ENCODE measurements at places on chromosomes 2 and 18.
A peak's percentile ranks its signal among the peaks of the same experiment; 100 is the strongest.

GRCh38 chr2:111919794-111920608, 21.6 kb downstream of the MERTK start:
- DNase-seq = no peak

DNA sequence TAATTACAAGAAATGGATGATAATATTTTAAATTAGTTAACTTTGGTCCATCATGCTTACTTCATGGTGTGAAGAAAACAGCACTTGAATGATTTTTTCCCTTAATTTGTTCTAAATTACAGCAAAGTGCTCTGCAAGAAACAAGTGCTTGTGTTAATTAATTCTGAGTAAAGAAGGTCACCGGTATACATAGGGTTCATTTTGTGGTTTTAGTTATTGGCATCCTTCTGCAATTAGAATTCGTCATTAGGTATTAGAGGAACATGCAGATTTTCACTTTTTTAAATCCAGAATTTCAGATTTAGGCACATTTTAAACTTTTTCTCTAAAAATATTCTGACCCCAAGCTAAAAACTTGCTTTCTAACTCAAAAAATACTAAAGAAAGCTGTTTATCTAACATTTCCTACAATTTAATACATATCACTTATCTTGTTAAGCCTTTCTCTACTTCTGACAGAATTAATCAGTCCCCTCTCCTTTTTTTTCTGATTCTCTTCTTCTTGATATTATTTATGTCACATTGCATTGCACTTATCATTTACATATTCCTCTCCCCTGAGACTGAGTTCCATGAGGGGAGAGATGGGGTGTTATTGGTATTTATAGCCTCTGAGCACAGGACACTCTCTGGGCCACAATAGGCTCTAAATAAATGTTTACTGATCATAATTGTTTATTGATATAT, 129.2 kb downstream of the PLA2R1 start:
- no peak for DNase-seq

DNA sequence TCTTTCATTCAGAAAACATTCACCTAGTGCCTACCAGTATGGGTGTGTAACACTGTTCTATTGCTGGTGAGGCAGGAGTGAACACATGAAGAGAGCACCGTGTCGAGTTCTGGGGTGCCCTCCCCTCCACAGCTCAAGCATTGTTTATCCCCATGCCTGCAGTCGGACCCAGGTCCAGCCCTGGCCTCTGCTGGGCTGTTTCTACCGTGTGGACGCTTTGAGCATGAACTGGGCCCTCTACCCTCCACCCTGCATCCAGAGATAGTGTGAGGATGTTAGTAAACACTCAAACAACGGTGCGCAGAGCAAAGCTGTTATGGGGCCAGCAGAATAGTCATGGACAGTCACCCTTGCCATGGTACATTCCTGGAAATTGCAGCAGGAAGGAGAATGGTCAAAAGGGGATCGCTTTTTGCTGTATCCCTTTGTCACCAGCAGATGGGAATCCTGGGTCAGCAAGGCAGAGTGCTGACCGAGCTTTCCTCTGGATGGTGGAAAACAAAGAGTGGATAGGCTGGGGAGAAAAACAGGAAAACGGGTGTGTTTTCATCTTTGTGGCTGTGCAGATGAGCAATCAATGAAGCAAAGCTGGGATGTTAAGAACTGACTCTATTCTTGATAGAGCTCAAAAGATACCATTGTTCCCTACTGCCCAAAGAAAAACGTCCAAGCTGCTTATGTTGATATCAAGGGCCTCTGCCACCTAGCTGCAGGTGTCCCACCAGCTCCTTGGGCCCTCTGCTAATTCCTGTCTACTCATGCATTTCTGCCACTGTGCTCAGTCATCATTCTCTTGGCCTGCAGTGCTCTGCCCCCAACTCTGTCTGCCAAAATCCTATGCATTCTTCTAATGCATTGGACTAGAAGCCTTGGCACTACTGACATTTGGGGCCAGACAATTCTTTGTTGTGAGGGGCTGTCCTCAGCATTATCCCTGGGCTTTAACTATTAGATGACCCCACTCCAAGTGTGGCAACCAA, 38.7 kb downstream of the REEP1 start:
- no peak for DNase-seq

GRCh38 chr2:126910637-126911036, 11.9 kb downstream of the TEX51 start:
- no peak for DNase-seq

DNA sequence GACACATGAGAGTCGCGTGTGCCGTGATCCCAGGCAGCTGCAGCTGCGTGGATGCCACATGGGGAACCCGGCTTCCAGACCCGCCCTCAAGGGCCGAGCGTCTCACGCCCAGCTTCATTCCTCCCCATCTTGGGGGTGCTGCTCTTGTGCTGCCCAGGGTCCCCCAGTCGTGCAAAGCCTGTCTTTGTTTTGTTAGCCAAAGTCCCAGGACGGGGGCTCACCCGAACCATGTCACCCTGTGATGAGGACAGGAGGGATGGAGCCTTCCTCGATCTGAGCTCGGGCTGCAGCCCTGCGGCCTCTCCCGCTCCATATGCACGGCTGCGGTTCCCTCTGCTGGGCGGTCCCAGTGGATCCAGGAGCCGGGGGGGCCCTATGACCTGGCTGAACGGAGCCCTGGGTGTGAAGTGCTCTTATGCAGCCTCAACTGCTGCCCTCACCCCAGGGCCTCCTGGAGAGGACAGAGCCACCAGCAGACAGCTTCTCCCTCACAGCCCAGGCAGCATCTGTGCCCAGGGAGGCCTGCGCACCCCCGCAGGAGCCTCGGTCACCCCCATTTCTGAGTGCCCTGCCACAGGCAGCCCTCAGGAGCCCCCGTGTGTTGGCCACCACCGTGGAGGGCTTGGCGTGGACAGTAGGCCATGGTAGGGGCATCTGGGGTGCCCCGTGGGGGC, 99.0 kb upstream of the CTDP1 start:
- no peak for DNase-seq

DNA sequence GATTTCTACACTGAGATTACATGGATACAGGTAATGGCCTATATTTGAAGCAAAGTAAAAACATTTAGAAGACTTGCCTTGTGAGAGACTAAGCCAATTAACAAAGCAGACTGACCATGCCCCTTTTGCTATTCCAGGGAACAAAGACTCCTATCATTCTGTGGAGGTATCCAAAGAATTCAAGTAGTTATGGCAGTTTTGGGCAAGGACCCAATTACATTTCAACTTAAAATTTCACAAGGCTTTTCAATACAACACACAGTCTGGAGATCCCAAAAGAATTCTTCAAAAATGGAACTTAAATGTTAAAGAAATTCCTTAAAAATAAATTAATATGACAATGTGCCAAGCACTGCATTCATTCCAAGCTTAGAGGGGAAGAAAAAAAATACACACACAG, 109.2 kb upstream of the CHRNA1 start:
- peak; percentile 5 for DNase-seq

DNA sequence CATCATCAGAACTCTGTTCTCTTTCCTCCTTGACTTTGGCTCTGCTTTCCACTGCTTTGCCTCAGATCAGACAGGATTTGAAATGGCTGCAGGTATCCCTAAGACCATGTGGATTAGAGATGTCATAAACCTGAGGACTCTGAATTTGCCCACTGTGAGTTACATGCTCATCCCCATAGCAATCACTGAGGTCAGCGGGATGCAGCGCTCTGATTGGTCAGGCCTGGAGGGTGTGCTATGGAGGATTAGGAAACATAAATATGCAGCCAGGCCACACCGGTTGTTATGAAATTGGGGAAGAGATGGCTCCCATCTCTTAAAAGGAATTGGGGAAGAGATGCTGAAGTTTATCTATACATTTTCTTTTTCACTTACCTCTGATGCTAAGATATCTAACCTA, 73.7 kb upstream of the DNAJC10 start:
- peak; percentile 80 for DNase-seq

- no peak for DNase-seq
Observed at GRCh38 chr2:20212871-20213503, 11.9 kb downstream of the SDC1 start.

DNA sequence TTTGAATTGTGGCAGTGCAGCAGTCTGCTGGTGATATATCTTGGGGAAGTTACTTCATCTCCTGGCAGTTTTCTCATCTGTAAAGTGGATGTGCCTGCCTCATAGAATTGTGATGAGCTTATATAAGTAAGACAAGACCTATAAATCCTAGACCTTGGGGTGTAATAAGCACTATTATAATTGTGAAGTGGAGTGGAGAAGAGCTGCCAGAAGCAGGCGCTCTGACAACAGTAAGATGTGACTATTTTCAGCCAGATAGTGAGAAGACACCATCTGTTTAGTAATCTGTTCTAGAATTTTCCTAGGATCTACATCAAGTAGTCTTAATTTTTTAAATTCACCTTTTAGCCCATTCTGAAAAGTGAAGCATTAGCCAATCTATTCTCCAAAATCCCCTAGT, 85.6 kb upstream of the TSPYL6 start:
- DNase-seq = no peak

DNA sequence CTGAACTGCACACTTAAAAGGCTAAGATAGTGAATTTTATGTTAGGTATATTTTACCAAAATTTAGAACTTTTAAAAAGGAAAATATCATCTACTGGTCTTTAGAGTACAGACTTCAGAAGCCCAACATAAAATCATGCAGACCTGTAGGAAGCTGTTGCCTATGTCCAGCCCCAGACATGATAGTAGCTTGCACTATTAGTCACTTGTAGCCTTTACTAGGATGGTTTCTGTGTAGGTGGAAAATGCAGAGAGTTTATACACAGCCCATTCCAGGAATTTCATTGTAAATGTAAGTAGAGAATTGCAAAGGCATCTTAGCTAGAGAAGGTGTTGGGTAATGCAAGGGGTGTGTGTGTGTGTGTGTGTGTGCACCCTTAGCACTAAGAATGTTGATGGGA, 640.2 kb downstream of the RNF144A start:
- DNase-seq = no peak

GRCh38 chr2:37361994-37362698, 17.7 kb downstream of the QPCT start:
- no peak for DNase-seq

DNA sequence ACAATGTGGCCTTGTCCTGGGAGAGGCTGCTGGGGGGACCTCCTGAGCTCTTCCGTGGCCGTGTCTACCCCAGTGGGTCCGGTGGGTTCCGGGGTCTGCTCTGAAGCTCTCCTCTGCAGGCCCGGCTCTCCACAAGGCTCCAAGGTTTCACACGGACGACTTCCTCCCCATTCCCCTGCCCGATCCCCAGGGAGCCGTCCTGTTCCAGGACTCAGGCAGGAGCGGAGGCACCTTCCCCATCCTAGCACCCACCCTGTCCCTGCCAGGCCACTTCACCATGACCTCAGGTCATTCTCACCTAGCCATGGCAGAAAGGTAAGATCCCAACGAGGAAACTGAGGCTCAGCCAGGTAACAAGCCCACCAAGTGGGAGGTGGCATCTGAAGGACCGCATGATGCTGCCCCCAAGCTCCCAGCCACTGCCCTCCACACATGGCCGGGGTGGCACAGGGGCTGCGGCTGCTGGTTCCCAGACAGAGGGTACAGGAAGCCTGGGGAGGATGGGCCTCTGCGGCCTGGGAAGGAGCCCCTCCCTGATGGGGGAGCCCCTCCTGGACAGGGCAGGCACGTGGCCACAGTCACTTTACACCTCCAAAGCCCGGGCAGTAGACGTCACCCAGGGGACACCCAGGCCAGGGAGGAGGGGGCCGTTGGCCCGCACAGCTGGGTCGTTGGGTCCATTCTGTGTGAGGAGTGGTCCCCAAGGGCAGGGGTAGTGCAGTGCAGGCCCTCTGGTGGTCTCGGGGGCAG, 274.0 kb downstream of the NDUFA10 start:
- DNase-seq = no peak

DNA sequence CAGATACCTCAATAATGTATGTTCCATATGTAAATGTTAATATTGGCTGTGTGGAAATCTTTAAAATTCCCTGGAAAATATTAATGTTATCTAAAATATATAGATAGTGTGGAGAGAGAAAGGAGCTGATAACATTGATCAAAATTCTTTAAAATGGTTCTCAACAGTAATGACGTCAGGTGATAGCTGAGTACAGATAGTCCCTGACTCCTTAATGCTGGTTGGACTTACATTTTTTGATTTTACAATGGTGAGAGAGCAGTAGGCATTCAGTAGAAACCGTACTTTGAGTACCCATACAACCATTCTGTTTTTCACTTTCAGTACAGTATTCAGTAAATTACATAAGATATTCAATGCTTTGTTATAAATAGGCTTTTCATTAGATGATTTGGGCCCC, 146.6 kb downstream of the GALNT3 start:
- DNase-seq = no peak
